Islet precursor cell (in vitro differentiated cells): ENCODE measurements at places on chromosomes 11 and 22.

DNA sequence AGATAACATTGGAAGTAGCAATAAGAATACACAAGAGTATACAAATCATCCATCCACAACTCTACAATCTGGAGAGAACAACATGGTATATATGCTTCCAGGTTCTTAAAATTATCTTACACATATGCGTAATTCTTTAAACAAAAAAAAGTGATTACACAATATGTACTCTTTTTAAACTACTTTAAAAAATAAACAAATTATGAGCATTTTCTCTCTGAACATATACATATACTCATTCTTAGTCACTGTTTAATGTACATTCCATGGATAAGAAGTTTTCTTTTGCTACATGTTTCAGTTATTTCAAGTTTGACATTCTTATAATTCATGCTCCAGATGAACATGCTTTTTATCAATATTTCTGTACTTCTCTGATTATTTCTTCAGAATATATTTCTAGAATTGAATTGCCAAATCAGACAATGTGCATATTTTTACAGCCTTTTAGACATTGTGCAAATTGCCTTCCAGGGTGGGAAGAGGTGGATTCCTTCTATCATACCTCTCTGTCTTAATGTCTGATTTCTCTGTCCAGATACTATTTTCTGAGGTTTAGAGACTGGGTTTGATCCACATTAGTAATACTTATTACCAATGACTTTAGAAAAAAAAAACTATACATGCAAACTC lies 551.6 kb downstream of the METTL15 start:
- no peak for DNase-seq

DNA sequence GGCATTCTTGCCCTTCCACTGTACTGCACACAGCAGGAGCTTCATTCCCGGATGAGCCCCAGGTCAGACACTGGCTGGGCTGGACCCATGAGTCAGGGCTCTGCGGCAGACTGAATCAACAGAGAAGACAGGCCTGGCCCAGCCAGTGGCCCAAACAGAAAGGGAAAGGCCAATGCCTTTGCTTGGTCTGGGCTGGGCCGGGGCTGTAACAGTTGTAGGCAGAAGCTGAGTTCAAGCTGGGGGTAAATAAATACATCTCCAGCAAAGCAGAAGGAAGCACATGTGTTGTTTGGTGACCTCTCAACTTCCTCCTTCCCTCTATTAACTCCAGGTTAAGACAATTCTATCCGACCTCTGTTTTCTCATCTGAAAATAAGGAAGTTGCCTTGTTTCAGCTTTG lies 1.8 kb upstream of the SMIM35 start:
- no peak for DNase-seq

DNA sequence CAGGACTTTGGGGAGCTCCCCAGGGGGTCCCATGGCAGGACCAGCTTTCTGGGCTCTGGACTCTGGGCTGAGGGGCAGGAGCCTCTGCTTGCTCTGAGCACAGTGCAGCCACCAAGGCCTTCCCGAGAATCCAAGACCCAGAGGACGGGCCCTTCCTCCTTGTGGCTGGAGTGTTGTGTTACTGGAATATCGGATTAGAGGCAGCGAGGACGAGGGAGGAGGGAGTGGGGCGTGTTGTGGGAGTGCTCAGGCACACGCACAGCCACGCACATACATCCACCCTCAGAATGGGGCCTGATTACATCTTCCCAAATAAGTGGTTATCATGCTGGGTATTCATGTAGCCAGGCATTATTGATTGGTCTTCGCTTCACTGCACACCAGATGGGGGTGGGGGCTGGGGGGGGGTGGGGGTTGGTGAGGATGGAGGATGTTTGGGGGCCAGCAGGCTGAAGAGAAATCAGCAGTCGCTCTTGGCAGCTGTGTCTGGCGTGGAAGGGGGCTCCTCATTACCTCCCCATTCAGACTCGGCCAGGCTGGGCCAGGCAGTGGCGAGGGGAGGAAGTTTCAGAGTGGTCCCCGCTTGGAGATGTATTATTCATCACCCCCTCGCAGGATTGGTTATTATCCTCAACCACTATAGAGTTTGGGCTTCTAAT lies 120.9 kb downstream of the ST3GAL4 start:
- DNase-seq = no peak

- DNase-seq = no peak
Observed at GRCh38 chr11:38476808-38477575, 1879.0 kb upstream of the RAG2 start.

DNA sequence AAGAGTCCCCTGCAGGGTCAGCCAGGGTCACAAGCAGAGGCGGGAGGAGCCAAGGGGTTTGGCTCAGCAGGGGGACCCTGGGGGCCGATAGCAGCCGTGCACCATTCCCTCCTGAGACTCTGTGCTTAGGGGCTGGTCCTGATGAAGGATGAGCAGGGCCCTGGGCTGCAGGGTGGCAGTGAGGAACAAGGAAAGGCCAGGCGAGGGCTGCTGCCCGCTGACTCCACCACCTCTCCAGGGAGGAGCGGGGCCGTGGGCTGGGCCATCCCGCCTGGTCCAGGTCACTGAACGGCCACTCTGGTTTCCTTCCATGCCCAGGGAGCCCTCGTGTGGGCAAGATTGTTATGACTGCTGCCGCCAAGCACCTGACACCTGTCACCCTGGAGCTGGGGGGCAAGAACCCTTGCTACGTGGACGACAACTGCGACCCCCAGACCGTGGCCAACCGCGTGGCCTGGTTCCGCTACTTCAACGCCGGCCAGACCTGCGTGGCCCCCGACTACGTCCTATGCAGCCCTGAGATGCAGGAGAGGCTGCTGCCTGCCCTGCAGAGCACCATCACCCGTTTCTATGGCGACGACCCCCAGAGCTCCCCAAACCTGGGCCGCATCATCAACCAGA lies 9.2 kb upstream of the NDUFS8 start:
- no peak for DNase-seq

DNA sequence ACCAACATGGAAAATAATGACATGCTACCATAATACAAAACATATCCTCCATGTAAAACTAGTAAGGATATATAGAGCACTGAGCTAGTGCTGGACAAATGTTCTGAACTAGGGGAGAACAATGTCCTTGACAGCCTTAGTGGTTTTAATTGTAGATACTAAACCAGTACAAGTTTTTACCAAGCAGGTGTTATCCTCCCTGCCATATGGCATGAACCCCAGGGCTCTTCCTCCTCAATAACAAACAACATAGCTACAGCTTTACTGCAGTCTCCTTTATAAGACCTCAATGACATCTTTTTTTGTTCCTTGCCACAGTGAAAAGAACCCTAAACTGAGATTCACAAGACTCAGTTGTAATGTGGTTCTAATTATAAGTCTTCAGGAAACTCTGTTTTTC lies 70.2 kb upstream of the GDPD4 start:
- DNase-seq = no peak

DNA sequence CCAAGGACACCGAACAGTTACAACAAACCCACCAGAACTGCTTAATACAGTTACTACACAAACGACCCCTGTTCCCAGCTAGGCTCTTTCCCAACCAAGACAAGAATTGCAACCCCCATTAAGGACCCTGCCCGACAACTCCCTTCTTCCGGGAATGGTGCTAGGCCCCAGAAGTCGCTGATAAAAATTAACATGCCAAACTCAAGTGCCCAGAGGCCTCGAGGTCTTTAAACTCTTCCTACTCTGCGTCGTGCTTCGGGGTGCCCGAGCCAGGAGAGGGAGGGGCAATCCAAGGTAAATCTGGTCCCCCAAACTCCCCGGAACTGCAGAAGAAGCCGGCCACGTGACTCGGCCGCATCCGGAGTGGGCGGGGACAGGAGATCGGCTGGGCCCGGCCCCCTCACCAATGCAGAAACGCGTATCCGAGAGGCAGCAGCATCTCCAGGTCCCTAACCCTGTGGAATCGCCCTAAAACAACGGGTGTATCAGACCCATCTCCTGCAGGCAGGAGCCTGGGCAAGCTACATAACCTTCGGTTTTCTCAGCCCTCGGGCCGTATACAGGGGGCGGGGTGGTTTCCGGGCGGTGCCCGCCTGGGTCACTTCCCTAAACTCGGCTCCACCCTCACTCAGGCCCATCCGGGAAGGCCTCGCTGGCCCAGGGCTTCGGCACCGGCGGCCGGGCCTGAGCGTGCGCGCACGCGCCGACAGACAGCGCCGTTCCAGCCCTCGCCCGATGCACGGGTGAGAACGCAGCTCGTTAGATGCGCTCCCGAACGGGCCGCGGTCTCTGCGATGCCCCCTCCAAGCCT lies 1.1 kb downstream of the CFL1 start:
- peak; percentile 85 for DNase-seq

DNA sequence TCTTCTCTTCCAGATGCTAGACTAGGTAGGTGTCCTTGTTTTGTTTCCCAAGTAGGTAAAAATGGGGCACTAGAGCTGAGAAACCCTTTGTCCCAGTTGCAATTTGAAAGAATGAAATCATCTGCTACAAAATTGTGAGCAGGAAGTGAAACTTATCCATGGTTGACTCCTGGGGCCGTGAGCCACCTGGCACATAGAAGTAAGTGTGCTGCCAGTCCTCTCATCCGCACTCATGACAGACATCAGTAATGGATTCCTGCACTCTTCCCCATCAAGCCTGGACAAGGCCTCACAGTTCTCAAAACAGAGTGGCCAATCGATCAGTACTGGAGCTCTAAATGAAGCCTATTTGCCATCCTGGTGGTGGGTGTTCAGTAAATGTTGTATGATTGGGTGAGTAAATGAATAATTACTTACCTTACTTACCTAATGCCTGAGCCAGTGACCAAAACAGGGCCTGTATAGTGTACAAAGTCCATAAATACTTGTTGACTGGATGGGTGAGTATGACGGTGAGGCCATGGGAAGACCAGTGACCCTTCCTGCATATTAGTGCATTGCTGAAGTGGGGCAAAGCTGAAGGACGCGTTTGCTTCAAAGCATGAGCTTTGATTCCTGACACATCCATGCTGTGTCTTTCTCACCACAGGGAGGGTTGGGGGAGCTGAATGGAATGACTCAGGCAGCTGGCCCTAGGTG lies 68.9 kb upstream of the HEPHL1 start:
- no peak for DNase-seq

DNA sequence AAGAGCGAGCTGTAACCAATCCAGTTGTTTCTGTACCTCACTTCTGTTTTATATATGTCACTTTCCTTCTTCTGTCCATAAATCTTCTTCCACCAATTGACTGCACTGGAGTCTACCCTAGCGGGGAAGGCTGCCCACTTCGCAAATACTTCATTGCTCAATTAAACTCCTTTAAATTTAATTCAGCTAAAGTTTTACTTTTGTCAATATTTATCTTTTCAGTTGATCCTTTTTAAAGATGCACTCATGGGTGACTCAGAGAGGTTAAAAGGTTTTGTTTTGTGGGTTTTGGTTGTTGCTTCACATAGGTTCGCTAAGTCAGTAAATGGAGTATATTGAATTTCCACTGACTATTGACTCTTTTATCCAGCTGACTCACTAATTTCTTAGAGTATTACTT lies 597.2 kb downstream of the DLG2 start:
- no peak for DNase-seq

DNA sequence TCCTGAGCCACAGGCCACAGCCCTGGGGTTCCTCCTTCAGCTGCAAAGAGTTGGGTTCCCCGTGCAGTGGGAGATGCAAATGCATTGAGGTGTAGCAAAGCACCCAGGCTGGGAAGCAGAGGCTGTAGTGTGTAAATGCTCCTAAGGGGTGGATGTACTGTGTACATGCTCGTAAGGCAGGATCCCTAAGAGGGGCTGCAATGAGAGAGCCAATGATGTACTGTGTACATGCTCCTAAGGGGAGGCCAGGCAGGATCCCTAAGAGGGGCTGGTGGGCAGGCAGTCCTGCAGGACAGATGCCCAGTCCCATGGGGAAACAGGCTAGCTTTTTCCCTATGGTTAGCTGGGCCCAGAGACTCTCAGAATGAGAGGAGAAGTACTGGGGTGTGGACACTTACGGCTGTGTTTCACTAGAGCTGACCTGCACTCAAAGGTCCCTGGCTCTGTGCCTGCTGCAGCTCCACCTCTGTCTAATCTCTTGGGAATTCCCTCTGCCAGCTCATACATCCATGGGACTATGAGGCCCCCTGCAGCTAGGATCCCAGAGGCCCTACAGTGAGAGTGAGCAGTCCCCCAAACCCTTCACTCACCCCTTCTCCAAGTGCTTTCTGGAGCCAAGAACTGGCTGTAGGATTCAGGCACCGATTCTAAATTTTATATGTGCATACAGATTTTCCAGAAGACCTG lies 261.9 kb upstream of the LUZP2 start:
- peak; percentile 61 for DNase-seq

GRCh38 chr11:121265586-121265985 lies 27.0 kb upstream of the SC5D start:
- DNase-seq = no peak

- DNase-seq = no peak
Observed at GRCh38 chr11:69155302-69156234, at the start of gene SMIM38. Gene SMIM38, plus strand, starts transcription at chr11:69155935. Its CDS starts 1,912 bp downstream, at chr11:69157847.

DNA sequence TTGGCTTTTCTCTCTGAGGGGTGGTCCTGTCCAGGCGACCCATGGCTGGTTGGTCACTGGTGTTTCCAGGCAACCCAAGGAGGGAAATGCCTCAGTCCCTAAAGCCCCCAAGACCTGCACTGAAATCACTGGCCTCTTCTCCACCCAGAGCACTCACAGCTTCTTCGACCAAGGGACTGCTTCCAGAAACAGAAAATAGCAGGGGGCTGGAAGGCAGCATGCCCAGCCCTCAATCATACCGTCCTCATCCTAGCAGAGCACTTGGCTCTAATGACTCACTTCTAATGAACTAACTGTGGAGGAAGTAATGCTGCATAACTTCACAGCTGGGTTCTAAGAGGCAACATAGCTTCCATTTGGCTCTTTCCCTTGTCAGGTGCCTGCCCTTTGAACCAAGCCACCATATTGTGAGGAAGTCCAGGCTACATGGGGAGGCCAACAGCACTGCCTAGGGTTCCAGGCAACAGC lies 27.6 kb downstream of the DKK3 start:
- peak; percentile 54 for DNase-seq

GRCh38 chr11:34302046-34302921 lies 55.5 kb downstream of the ABTB2 start:
- peak; percentile 98 for DNase-seq

GRCh38 chr22:41535244-41535643 lies 9.0 kb downstream of the POLR3H start:
- DNase-seq = peak; percentile 81

DNA sequence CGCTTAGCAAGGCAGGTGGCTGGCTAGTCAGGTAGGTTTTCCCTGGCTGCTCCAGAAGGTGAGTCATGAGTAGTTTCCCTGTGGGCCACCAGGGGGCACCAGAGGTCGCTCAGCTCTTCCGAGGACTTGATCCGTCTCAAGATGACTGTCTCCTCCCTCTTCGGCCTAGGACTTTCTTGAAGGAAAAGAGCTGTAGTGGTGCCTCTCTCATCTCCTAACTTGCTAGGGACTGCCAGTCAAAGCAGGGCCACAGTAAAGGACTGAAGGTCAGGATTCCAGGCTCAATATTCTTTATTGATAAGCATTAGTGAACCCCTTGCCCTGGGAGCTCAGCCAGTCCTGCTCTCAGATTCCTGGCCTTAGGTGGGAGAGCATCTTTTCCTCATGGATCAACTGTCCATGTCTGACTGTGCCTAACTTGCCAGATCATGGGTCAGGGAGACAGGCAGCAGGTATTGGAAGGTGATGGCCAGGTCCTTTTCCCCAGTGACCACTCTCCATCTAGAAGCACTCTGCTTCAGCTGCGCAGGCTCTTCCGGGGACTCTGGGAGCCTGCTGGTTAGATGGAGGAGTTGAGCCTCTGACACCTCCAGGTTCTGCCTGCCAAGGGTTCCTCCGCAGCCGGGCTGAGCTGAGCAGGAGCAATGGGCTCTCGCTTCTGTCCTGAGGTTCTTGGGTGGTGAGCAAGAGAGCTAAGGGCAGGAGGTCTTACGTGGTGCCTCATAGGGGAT lies 1.9 kb downstream of the POLD4 start:
- DNase-seq = peak; percentile 83
